ENCODE measurements at places on chromosomes 13 and 19.

GRCh38 chr19:11813703-11814028 is 407 bp upstream of the ZNF440 start:
- no peak for DNase-seq

- no peak for DNase-seq
These were observed 5.0 kb downstream of the SYCE2 start for GRCh38 chr19:12913851-12914690.

DNA sequence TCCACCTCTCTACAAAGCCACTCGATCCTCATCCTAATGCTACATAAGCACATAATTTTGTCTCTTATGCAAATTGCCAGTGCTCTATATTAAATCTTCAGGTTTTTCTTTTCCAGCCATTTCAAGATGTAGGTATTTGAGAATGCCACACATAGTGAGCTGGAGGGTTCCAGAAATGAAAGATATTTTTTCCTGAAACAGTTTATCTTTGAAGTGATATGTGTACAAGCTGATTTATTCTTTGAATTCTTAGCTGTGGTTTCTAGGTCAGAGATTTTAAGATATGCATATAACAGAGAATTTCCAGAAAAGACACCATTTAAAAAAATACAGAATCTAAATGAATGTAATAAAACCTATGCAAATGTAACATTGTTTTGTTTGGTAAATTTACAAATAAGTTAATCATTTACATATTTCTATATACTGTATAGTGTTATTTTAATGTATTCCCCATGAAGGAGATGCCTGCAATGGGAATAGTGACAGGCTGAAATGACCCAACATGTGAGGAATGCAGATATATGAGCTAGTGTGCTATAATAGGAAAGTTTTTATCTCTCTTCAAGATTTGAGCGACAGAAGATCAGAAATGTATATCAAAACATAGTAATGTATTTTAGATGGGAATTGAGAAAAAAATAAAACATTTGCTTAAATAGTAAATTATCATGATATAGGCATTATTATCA is 570.2 kb downstream of the SLITRK1 start:
- no peak for DNase-seq

DNA sequence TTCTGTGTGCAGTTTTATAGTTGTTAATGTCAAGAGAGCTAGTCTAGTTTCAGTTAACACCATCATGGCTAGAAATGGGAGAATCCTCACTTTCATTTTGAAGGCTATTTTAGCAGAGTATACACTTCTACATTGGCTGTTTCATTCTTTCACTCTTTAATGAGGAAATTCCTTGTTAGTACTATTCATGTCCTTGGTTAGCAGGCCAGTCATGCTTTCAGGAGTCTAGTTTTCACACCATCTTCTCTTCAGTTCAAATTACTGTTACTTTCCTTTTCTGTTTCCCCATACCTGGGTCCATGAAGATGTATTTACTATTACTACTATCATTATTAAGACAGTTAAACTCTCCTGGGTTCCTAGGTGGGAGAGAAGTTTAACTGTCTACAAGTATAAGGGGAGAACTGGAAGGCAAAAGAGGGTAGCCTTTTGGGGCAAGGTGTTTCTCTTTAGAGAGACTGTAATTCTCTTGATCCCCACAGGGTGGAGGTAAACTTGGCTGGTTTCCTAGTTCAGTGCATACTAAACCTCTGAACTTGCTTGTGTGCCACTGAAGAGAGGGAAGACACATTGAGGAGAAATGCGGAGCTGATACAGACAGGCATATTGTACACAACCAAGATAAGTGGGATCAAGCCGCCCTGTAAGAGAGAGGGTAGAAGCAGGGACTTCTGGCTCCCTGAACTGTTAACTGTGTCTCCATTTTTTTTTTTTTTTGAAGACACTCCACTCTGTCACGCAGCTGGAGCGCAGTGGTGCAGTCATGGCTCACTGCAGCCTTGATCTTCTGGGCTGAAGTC is 41.3 kb upstream of the IGFL4 start:
- peak; percentile 55 for DNase-seq

DNA sequence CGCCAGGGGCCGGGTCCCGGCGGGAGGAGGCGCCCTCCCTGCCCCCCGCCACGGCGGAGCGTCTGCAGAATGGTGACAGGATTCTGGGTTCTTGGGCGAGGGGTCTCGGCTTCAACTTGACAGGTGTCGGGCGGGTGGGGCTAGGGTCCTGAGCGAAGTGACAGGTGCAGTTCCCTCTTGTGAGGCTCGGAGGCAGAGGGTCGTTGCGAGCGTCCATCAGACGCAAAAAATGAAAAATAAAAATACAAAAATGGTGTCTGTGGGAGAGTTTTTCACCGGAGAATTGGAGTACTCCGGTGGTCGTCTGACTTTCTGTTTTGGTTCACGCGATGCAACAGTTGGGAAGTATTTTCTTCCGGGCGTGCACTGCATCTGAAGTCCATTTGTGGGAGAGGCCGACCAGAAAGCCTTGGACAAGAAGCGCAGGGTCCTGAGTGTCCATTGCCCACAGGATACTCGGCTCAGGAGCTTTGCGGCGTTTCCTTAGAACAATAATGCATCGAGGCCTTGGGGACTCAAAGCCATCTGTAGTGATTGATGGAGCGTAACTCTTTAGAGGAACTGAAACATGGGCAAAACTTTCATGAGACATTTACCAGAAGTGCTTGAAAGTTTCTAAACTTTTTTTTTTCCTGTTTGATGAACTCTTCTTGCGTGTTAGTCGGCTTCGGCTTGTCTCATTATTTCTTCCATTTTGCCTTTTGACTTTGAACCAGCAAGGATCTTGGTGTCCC is 759 bp downstream of the RB1 start:
- DNase-seq = peak; percentile 32

GRCh38 chr13:39107561-39107960 is 69.3 kb downstream of the NHLRC3 start:
- DNase-seq = no peak

DNA sequence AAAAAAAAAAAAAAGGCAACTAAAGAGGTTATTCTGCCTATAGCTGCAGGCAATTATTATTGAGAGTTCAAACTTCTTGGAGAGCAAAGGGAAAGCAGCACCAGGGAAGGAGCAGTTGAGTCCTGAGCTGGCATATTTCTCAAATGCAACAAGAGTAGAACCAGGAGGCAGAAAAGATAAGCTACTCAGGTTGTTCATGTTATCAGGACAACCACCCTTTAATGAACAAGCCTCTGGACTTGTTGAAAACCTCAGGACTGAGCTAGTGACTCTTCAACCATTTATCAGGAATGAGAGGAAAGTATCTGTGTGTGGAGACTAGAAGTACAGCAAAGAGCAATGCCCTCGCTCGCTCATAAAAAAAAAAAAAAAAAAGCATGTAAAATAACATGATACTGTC is 183.0 kb downstream of the KCTD12 start:
- DNase-seq = no peak

DNA sequence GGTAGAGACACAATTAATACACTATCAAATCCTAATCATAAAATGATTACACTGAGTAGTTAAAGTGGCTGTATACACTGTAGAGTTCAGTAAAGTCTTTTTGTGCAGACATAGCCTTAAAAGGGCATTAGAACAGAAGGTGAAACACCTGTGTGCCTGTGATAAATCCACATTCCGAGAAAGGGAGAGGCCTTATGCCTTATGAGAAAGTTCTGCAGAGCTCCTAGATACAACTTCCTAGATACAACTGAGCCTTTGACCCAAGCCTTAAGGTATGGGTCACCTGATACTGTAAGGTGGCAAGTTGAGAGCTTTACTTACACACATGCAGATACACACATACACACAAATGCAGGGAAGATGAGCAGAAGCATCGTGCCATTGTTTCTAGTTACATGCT is 6.3 kb downstream of the SERP2 start:
- DNase-seq = no peak

GRCh38 chr19:8371011-8371804 is 7.3 kb downstream of the ANGPTL4 start:
- no peak for DNase-seq

- DNase-seq = no peak
These were observed 402.8 kb downstream of the FGF9 start for GRCh38 chr13:22073718-22074117.

GRCh38 chr13:94617389-94618000 is 15.8 kb downstream of the GPR180 start:
- peak; percentile 49 for DNase-seq

DNA sequence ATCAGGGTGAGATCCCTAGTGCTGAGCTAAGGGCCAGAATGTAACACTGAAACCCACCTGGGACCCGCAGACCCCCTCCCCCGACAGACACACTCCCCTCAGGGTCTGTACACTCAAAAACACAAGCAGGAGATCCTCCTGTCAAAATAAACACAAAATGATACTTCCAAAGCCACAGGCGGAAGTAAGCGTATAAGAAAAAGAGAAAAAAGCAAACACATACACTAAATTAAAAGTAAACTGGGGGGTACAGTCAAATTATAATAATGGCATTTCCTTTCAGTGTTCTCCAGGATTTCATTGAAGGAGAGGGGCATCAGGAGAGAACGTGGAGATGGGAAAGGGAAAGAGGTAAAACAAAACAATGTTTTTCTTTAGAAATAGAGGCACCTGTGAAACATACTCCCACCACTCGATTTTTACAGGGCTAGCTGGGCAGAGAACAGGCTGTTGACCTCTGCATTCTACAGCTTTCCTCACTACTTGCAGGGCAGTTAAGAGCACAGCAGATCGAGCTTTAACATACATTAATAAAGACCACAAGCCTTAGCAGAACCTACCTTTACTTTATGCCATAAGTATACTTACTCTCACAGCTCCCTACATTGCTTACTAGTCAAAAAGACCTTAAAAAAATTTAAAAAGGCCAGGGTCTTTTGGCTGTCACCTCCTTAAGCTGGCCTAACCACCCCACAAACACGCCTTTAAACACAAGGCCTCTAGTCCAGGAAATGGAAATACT is 5.3 kb downstream of the ZIC5 start:
- DNase-seq = no peak

- no peak for DNase-seq
These were observed 371.6 kb upstream of the OBI1 start for GRCh38 chr13:79030513-79030912.

DNA sequence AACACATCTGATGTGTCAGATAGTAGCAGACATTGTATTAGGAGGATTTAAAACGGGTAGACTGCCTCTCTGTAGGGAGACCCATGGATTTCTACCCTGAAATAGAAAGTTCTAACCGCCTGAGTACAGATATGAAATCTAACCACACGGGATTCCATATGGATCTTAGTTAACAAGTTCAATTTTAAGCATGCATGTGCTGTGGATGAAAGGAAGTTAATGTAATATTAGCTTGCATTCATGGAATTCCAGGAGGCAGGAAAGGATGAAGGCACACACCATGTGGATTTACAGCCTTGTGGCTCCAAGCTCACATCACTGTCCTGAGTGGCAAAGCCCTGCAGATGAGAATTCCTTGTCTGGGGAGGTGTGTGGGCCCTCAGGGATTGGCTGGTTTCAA is 120.6 kb upstream of the IRS2 start:
- DNase-seq = no peak

GRCh38 chr13:103557878-103558277 is 491.7 kb upstream of the SLC10A2 start:
- no peak for DNase-seq

DNA sequence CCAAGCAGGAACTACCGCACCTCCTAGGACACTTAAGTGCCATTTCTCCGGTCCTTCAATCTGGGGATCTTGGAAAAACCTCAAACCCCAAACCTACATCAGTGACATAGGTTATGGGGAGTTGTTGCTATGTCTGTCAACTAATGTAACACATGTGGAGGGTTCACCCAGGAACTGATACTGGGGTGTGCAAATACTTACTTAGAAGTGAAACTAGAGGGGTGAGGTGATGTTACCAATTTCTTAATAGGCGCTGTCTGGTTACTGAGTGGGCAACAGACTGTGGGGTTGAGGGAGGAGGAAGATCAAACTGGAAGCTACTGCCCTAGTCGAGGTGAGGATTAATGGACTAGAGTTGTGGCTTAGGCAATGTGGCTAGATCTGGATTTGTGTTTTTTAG is 1.9 kb downstream of the ZNF586 start:
- DNase-seq = no peak

DNA sequence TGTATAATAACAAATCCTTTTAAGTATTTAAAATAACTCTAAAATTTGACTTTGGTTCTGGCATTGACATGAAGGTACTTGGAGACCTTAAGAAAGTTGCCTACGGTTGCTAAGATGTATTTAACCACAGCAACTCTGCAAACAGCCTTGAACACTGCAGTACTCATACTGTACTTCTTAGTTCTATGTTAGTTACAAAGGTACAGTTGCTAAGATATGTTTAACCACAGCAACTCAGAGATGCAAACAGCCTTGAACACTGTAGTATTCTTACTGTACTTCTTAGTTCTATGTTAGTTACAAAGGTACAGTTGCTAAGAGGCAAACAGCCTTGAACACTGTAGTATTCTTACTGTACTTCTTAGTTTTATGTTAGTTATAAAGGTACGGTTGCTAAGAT is 268.3 kb upstream of the MIR17HG start:
- DNase-seq = no peak

DNA sequence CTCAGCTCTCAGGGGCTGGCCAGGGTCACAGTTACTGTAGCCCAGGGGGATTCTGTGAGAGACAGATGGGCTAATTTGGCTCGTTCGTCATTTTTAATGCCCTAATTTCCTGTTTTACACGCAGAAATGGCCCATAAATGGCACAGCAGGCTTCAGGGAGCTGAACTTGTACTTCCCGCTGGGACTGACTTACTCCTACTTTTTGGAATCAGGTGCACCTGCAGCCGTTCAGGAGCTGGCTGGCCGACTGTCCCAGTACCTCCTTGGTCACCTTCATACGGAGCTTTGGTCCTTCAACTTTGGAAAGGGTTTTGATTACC is 62.4 kb upstream of the URI1 start:
- DNase-seq = no peak

DNA sequence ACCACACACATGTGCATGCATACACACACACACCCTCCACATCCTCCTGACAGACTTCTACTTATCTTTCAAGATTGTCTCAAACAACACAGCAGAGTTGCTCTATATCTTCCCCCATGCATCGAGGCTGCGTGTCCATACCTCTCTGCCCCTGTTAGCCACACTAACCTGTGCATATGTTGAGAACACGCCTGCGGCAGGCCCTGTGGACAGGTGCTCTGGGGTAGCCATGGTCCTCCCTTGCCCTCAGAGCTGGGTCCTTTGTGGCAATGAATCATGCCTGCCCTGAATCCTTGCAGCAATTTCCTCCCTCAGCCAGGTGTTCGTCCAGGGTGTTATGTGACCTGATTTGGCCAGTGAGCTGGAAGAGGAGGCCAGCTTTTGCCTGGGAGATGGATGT is 213.3 kb downstream of the KATNAL1 start:
- DNase-seq = no peak

DNA sequence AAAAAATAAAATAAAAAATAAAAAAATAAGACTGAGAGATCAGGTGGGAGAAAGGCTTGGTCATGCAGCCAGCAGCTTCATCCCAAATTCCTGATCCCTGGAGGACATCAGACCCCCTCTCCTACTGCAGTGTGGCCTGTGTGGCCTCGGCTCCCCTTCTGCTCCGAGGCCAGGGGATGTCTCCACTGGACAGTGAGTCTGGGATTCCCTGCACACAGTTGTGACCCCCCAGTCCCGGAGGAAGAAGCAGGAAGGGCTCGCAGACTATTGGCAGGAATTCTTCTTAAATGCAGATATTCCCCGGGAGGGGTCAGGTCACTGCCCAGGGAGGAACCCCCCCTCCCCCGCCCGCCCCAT is 41.9 kb downstream of the ZNF627 start:
- no peak for DNase-seq

- DNase-seq = no peak
These were observed 4.9 kb downstream of the CALM3 start for GRCh38 chr19:46606019-46606418.

Data from HEK293T (cell line).